GM23338 (cell line): ENCODE measurements at places on chromosomes 16 and 17.

DNA sequence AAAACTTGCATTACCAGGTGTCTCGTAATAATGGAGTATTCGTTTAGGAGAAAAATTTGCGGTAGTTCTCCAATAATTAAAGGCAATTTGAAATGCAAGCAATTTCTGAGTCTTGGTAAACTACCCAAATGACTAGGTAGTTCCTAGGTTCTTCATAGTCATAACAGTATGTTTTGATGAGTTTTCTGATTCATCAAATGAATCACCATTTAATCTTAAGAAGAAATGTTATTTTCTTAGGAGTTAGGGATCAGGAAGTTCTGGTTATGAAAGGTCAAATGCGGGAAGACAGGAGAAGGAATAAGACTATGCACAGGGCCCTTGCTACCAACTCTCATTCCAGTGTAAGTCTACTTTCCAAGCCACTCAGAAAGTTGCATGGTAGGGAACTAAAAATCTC is 221.5 kb upstream of the SOX9 start:
- DNase-seq, result no peak

GRCh38 chr16:50208460-50208931 is 55.4 kb downstream of the TENT4B start:
- no peak for DNase-seq

GRCh38 chr16:48501516-48502377 is 108.2 kb downstream of the N4BP1 start:
- no peak for DNase-seq

DNA sequence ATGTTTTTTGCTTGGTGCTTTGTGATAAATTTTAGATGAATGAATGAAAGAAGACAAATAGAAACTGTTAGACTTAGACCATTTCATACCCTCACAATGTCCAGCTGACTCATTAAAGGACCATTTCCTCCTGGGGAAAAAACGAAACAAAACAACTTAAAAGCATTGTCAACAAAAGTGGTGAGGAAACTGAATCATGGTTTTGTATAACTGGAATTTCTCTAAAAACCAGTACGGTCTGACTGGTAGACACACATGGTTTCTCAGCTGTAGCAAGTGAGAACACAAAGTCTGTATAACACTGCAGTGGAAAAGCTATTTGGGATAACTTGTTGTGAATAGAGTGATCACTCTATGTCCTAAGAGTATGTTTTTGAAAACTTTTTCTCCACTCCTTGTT is 5.3 kb upstream of the DDX52 start:
- DNase-seq, result no peak

DNA sequence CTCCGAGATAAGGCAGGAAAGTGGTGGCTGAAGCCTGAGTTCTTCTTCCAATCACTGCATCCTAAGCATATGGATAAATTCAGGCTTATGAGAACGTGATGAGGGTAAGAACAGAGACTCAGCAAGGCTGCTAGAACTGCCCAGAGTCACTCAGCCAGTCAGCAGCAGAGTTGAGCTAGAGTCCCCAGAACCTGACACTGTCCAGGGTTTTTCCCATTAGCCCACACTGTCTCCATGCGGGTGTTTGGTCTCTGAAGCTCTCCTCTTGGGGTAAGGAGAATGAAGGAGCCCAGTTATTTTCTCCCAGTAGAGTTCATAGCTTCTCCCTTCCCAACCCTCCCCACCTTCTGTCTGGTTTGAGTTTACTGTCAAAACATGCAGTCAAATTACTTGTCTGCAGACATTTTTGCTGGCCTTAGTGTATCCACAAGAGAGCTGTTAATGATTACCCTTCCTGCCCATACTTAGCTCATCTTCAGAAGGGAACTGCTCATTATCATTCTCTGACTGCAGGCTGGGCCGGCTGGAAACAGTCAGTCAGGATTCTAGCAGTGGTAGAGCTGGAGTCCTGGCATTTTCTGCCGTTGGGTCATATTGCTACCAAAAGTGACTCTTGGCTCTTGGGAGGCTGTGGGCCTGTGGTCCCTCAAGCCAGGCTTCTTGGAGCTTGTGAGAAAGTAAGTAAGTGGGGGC is 460.0 kb downstream of the HS3ST3B1 start:
- DNase-seq, result no peak

GRCh38 chr17:57946798-57947358 is 8.3 kb downstream of the CUEDC1 start:
- no peak for DNase-seq

DNA sequence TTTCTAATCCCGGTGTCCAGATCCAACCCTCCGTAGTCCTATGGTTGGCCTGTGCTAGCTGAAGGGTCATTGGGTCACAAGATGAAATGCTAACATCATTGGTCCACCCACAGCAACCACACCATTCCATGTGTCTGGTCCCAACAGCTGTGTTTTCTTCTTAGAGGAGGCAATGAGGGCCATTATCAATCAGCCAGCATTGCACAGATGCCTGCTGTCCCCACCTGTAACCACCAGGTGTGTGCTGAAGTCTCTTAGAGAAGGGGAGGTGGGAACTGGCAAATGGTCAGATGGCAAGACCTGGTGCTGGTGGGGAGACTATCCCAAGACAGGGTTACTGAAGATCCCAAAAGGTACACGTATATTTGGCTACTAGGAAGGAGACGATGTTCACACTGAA is 37.4 kb downstream of the HIC1 start:
- DNase-seq, result peak; percentile 57
